ENCODE measurements at places on chromosomes 13 and 19.
A peak's percentile ranks its signal among the peaks of the same experiment; 100 is the strongest.

DNA sequence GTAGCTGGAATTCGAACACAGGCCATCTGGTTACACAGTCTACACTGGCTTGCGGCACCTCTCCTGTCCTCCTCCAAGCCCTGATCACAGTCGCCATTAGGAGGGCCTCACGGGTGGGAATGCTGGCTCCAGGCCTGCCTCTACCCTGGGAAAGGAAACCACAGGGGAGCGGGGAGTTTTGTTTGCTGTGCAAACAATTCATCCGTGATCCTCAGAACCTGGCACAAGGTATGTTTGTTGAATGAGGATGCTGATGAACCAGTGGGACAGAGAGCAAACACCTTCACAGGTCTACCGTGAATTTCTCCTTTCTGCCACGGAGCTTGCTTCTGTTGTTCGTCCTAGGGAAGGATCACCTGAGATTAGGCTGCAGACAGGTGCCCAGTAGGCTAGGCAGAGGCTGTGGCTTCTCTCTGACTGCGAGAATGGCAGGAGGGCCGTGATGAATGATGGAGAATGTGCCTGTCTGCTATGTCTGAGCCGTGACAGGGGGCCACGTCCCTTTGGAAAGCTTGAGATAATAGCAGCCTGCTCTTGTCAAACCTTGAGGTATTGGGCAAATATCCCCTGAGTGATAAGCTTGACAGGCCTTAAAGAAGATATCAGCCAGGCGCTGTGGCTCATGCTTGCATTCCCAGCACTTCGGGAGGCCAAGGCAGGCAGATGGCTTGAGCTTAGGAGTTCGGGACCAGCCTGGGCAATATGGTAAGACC, 36.7 kb downstream of the PIN1 start:
- DNase-seq, result no peak

DNA sequence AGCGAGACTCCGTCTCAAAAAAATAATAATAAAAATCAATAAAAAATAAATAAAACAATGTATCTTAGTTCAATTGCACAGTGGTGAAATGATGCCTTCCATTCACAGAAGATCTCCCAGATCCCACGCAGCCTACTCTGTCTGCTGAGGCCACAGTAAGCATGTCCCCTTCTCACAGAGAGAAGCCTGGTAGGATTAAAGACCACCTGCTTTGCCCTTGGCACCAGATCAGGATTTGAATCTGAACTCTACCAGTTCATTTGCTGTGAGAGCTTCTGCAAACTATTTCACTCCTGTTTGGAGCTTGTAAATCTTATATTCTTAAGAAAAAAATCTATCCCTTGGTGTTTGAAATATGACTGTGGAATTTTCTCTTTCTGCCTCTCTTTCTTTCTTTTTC, 2.2 kb upstream of the SLC7A1 start:
- DNase-seq, result no peak

- no peak for DNase-seq
Measured at GRCh38 chr13:27868641-27869435, 51.0 kb upstream of the PDX1 start.

DNA sequence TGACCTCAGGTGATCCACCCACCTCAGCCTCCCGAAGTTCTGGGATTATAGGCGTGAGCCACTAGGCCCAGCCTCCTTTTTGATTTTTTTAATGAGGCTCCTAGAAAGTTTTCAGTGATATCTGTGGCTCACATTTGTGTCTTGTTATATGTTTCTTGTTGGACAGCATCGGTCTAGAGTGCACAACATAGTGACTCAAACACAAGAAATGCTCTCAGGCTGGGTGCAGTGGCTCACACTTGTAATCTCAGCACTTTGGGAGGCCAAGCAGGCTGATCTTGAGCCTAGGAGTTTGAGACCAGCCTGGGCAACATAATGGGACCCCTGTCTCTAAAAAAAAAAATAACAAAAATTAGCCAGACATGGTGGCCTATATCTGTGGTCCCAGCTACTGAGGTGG, 8.2 kb downstream of the PHF11 start:
- no peak for DNase-seq

DNA sequence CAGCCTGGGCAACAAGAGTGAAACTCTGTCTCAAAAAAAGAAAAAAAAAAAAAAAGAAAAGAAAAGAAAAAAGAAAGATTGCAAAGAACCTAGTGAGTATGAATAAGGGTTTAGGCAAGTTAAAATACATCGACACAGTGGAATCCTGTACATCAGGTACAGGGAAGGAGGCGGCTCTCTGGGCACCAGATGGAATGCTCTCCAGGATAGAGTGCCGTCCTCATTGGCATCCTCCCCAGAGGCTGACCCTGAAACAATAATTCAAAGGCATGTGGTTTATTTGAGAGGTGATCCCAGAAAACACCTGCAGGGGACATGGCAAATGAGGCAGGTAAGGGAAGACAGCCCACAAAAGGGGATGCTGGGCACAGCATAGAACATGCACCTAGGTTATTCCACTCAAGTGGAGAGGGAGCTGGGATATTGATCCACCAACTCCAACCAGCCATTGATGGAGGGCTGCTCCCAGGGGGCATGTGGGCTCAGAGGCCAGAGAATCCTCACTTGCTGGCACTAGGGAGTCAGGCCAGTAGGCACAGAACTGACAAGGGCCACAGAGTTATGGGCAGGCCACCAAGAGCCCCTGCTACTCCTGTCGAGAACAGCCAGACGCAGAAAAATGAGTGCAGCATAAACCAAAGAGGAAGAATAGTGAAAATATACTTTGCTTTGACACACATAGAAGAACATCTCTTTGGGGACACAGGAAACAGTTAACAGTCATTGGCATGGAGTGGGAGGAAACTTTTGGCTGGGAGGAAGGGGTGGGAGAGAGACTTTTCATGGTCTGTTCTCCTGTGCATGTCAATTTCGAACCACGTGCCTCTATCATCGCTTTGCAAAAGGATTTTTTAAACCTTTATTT, 4.2 kb downstream of the TSPAN16 start:
- DNase-seq, result no peak

GRCh38 chr13:110554227-110554836, 7.2 kb downstream of the RAB20 start:
- DNase-seq, result no peak

DNA sequence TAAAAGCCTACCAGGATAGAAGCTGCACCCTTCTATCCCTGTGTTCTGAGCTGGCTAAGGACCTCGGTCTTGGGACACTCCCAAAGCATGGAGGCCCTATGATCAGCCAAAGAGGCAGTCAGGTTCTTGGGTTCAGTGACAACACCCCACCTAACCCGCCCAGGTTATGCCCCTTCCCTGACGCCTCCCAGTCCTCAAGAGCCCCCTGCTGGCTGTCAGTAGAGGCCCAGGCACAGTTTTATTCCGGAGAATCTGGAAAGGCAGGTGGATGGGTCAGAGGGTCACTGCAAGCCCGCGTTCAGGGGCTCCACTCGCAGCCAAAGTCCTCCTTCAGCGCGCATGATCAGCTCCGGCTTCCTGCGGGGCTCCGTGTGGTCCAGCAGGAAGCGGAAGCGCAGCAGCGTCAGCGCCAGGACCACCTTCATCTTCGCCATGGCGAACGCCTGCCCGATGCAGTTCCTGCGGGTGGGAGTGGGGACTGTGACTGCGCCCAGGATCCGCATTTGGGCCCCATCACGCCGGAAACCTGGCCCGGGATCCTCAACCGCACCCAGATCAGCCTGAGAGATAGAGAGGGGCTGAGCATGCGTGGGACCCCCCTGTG, 22.3 kb downstream of the OR10H3 start:
- no peak for DNase-seq

DNA sequence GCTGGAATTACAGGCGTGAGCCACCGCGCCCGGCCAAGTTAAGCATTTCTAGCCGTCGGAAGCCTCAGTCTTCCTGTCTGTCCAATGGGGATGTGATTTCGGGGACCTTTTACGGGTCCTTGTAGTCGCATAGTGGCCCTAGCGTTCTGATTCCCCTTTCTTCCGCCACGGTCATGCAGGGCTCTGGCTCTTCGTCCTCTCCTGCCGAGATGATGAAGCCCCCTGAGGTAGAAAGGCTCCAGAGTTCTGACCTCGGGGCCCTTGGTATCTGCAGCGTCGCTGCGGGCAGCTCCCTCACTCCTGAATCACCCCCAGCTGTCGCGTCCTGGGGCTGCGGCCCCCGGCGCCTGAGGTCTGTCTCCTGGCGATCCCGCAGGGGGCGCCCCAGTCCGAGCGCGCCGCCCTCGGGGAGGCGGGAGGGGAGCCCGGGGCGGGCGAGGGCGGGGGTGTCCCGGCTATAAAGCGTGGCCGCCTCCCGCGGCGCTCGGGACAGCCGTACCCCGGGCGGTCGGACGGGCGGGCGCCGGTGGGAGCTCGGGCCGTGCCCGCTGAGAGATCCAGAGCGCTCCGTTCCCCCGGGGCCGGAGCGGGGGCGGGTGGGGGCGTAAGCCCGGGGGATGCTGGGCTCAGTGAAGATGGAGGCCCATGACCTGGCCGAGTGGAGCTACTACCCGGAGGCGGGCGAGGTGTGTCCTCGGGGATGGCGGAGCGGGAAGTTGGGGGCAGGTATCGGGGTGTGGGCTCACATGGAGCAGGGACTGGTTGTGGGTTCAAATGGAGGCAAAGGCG, at the start of gene FOXA3:
Gene FOXA3 (plus strand): TSS at position 487 of the 789 bp plus-strand sequence. CDS start 131 bp downstream, at position 618.
- DNase-seq, result peak; percentile 49

All from stimulated activated CD8-positive, alpha-beta memory T cell treated with anti-CD3 and anti-CD28 coated beads, Interleukin-2, amount 100 ng/mL, for 48 hours (primary cell).